AML-193 (cell line): ENCODE measurements at places on chromosomes 2 and 18.

DNA sequence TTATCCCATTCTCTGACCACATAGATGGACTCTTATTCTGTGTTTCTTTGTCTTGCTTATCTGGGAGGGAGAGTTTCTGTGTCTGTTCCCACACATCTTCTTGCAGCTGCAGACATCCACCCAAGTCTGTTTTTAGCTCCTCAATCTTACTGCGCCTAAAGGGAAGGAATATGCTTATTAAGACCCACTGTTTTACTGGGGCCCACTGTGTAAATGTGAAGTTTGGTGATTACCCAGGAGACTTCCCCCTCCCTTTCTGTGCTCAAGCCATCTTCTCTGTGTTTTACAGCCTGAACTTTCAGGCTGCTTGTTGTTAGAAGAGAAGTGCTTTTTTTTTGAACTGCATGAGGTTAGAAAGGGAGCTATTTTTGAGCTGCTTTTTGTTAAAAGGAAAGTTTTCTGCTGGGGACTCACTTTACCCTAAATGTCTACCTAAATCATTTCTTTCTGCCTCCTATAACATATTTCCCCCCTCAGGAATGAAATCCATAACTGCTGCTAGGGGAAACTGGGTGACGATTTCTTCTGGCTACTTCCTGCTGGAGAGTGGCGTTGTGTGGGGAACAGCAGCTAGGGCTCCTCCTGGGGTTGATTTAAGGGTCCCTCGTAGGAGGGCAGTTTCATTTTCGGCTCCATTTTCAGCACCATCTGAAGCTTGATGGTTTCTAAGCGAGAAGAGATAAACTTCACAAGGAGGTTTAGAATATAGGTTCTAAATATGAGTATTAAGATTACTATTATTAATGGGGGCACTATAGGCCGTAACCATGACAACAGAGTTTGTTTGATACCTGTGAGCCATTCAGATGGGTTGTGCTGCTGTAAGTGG lies 39.5 kb upstream of the GMCL1 start:
- no peak for DNase-seq

DNA sequence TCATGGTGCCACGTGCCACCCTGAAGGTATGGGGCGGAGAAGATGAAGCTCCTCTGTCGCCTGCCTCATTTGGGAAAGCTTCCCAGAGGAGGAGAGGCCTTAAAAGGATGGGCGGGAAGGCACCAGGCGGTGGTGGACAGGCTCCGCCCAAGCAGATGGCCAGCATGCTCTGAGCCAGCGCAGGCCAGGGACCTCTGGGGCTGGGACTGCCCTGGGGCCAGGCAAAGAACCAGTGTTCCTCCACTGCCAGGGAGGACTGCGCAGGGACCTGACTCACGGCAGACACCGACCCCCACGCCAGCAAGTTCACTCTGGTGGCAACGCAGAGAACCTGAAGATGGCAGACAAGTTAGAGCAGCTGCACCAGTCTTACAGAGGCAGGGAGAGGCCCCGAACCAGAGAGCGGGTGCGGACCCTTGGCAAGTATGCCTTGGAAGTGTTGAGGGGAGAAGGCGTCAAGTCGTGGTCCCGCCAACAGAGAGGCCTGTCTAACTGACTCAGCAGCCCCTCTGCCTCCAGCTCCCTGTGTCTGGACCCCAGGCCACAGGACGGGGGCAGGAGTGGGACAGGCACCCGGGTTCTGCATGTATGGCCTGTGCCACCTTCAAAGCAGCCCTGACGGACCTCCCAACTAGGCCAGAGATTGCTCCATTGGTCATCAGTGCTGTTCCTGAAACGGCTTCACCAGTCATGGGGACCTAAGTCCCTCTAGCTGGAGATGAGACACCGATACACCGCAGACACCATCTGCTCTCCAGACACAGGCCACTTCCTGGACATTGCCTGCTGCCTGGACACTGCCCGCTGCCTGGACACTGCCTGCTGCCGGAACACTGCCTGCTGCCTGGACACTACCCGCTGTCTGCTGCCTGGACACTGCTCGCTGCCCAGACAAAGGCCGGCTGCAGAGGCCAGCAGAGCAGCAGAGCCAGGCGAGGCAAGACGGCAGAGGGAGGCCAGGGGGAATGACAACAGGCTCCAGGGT lies 124.7 kb downstream of the HDAC4 start:
- no peak for DNase-seq

GRCh38 chr2:179824961-179825360 lies 36.5 kb downstream of the ZNF385B start:
- DNase-seq, result no peak

GRCh38 chr2:81523344-81523743 lies 1218.8 kb upstream of the LRRTM1 start:
- no peak for DNase-seq

- DNase-seq, result no peak
These were observed 32.1 kb downstream of the CRYGD start for GRCh38 chr2:208092093-208092832.

DNA sequence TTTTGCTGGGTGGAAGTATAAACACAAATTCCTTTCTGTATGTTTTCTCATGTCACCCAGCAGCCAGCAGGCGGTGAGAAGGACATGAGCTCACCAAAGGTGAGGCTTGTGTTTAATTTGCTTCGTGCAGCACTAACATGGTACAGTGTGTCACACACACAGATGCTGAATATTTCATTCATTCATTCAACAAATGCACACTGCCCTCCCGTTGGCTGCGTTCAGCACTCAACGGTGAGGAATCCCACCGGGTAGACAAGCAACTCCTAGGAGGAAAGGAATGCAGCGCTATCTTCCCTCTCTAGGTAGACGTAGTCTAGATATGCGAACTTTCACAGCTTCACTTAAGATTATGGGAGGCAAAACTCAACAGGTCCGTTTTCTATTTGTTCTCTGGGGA lies 85.1 kb downstream of the LONRF2 start:
- DNase-seq, result no peak

- no peak for DNase-seq
These were observed 178.6 kb downstream of the SEPTIN10 start for GRCh38 chr2:109435066-109435690.

DNA sequence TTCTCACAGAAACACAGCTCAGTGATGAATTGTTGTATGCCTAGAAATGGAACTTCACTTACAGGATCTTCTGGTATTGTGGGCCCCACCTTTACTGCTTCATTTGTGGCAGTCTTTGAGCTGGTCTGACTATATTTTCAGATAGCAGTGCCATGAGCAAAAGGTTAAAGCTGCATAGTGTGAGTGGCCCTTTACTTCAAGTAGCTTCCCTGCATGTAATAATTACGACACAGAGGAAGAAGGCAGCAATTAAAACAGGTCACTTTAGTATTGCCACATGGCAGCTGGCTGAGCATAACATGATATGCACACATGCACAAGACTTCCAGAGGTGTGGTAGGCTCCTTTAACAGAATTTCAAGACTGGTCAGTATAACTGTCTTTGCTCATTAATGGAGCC lies 426.3 kb upstream of the ZEB2 start:
- DNase-seq, result no peak

GRCh38 chr2:168426861-168427260 lies 29.2 kb upstream of the CERS6 start:
- DNase-seq, result no peak

DNA sequence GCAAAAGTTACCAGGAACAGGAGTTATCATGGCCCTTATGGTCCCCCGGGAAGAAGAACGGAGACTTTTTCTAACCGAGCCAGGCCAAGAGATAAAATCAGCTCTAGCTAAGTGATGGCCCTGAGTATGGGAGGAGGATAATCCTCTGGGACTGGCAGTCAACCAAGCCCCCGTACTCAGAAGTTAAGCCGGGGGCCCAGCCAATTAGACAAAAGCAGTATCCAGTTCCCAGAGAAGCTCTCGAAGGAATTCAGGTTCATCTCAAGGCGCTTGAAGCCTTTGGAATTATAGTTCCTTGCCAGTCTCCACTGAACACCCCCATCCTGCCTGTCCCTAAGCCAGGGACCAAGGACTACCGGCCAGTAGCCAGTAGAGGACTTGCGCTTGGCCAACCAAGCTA lies 365.3 kb upstream of the TCF4 start:
- DNase-seq, result no peak

DNA sequence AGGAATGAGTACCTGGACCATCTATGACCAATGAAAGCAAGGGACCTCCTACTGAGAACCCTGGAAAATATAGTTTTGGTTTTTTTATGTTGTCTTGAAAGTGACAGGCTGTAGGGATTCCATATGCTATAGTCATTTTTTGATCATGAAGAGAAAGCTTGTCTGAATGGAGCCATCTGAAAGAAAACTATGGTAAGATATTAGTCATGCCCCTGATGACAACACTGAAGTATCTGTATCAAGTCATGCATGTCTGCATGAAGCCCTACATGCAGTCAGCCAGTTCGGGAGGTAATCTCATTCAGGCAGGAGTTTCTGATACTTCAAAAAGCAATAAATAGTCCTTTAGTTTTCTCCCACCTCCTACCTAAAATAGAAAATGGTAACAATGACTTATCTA lies 1042.0 kb downstream of the DPP10 start:
- DNase-seq, result no peak

DNA sequence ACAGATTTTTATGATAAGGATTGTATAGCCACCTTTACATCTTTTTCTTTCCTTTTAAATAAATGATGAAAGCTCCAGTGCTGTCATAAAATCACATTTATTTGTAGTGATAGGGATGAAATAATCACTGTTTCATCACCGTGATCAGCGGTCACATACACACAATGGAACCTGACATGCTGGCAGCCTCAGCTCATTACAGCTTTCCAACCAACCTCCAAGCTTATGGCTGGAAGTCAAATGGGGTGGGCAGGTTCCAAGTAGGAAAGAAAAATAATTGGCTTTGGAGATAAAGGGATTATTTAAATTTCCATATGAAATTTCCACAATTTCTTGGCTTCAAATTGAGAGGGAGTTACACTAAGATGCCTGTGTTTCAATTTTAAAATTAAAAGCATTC lies 251.3 kb downstream of the PLCL1 start:
- DNase-seq, result no peak

DNA sequence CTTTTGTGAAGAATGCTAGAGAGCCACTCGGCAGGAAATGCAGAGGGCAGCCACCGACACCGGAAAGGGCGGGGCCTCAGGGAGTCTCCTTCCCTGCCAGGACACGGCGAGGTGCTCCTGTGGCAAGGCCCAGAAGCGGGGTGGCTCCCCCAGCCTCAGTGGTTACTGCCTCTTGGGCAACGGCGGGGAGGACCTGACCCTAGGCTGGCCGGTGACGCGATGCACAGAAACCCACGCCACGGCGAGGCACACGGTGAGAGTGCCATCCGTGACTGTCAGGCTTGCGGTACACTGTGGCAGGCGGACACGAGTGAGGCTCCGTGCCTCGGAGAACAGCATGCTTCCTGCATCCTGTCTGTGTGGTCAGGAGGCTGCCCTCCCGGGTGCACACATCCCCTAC lies 47.8 kb downstream of the ZAP70 start:
- no peak for DNase-seq

DNA sequence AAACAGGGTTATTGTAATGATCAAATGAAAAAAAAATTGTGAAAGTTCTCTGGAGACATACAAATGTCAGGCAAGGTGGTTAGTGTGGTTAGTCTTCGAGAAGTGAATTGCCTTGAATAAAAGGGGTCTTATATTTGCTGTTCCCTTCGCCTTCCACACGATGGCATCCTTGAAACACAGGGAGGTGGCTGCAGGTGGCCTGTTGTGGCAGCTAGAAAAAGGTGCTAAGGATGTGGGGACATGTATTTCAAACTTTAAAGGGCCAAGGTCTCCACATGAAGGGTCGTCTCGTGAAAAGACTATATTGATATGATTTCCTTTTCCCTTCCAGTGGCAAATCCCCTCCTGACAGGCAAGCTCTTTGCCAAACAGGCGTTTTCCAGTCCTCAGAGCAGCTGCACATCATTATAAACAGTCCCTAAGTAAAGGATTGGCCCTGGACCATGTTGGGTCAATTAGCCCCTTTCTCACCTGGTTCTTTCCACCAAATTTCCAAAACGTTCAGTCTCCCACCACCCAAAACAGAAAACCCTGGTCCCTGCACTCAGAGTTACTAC lies 68.5 kb downstream of the COPS8 start:
- DNase-seq, result peak; percentile 7

GRCh38 chr2:194709840-194710239 lies 947.2 kb upstream of the SLC39A10 start:
- DNase-seq, result no peak

DNA sequence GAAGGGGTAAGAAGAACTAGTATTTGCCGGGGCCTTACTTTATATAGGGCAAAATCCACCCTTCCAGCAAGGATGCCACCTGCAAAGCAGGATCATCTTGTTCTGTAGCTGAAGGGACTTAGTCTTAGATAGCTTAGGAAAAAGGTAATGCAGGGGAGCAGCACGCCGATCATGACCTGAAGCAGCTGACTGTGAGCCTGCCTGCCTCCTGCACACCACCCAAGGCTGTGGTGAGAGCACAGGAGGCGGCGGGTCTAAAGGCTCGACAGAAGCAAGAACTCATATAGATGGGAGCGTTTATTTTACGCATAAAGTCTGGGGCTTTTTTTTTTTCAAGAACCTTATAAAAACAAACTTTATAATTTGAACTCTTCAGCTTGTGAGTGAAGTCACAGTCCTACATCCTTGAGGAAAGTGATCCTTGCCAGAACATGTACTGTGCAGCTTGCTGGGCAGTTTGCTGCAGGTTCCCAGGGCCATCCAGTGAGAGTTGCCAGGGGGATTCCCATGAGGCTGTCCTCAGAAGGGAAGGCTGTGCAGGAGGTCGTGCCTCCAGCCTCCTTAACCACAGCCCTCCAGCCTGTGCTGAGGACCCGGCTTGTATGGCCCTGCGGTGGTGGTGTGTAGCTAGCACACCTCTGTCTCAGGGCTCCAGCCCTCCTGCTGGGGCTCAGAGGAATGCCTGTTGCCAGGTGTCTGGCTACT lies 92.1 kb downstream of the RNF144A start:
- no peak for DNase-seq

DNA sequence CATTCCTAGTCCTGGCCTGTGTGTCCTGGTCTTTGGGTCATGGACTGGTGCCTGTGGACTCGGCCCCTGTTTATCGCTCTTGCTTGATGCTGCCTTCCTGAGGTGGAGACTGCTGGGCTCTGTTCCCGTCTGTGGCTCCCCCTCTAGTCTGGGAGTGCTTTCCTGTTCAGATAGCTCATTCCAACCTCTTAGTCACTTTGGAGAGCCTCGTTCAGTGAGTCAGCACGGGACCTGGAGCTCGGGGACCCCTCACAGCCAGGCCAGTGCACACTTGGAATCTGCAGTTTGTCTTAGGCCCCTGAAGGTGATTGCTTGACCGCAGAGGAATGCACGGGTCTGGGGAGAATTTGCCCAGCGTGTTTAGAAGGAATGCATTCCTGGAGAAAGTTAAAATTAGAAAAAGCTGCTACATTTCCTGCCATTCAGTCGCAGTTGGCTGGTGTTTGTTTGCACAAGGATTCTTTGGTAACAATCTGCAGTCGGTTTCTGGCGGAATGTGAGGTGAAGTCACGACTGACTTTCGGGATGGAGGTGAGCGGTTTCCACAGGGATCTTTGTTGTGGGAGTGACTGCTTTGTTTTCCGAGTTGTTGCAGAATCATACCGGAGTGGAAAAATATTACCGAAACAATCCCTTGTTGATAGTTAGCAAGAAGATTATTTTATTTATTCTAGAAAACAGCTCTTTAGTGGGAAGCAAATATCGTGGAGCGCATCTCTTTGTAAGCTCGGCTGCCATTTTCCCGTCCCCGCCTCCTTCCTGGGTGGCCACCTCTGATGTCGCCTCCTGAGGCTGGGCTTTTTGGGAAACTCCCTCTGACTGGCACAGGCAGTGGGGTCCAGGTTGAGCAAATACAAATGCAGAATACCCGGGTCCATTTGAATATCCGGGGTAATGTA lies 29.6 kb downstream of the SH3BP4 start:
- DNase-seq, result no peak

- no peak for DNase-seq
These were observed 94.8 kb downstream of the GFPT1 start for GRCh38 chr2:69292256-69292655.
